ENCODE measurements at places on chromosomes 2 and 18. TPM values are rescaled to one million over a fixed set of nuclear protein-coding genes. Genes with fewer than 3 reads are reported as not detected.
A peak's percentile ranks its signal among the peaks of the same experiment; 100 is the strongest.

DNA sequence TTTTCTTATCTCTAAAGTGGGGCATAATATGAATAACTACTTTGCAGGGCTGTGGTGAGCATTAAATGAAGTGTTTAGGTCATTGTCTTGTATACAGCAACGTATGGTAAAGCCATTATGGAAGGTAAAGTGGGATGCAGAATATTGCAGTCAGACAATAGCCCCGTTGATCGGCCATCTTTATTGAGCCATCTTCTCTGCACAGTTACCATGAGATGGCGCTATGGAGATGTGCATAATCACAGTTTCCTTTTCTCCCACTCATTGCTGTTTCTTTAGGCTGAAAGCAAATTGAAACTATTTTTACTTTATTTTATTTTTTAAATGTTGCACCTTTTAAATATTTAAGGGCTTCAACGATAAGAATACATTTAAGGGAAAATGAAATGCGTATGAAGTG is 108.9 kb downstream of the THSD7B start:
- no peak for DNase-seq

DNA sequence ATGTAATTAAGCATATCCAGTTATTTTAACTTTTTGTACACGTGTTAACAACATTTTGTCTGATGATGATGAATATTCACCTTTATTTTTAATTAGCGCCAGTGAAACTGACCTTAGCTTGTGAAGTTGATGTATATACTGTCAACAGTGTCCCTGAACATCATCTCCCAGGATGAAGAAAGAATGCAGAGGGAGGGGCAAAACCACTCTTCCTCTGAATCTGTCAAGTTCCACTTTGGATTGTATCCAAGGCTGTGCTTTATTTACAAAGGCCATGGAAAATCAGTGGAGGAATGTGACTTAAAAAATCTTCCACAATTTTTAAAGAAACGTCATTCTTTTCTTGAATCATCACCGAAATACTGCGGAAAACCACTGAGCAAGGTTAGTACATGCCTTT is 4.5 kb upstream of the RMDN2 start:
- no peak for DNase-seq

GRCh38 chr2:74025971-74026612 is 41.4 kb downstream of the TET3 start:
- DNase-seq = peak; percentile 72

LOXHD1 gene
- total RNA-seq = 0.19 TPM

DNA sequence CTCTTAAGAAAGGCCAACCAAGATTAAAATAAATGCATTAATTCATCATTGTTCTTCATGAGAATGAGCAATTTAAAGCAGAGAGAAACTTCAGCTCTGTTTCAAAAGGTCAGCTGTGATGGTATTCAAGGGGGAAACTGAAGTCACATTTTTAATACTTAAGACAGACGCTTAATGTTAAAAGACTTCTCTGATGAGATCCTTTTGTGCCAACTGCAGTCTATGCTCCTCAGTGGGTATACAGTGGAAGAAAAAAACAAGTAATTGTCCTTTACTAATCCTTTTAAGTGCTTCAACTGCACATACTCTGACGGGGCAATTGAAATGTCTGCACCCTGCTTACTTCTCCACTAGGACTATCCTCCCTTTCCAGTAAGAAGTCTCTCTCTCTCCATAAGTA is 309.7 kb downstream of the GULP1 start:
- DNase-seq = no peak

DNA sequence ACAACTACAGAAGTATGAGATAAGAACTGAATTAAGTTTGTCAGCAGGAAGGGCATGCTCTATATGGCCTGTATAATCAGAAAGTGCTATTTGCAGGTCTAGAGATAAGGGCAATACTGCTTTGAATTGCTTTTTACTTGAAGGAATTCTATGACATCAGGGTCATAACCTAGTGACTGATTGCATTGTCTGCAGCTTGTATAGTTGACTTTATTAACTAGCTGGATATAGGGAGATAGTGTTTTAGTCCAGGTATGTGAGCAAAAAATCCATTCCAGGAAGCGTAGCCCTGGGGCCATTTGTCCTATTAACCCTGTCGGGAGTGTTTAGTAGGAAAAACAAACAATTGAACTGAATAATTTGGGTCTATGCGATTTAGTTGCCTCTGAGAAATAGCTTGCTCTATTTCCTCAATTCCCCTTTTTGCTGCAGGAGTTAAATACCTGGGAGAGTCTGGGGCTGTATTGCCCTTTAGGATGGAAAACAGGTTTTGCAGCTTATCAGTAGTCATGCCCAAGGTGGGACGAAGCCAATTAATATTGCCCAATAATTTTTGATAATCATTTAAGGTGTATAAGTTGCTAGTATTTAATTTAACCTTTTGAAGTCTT is 30.0 kb downstream of the HTR2B start:
- no peak for DNase-seq

DAPL1 gene
- total RNA-seq = not detected

HOXD12 gene
- not detected for total RNA-seq

DNA sequence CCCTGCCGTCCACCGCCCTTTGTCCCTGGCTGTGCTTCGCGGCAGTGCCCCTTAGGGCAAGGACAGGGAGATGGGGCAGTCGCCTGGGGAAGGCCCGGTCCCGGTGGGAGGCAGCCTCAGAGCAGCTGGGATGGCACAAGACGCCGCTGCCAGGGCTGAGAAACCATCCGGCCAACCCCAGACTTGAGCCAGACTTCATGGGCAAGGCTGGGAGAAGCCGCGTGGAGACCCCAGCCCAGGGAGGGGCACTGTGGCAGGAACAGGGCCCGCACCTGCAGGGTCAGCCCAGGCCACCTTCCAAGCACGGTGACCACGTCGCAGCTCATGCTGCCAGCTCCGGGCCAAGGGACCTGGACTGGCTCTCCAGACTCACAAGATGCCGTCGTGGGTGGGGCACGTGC is 84.0 kb downstream of the NFATC1 start:
- DNase-seq = no peak

DNA sequence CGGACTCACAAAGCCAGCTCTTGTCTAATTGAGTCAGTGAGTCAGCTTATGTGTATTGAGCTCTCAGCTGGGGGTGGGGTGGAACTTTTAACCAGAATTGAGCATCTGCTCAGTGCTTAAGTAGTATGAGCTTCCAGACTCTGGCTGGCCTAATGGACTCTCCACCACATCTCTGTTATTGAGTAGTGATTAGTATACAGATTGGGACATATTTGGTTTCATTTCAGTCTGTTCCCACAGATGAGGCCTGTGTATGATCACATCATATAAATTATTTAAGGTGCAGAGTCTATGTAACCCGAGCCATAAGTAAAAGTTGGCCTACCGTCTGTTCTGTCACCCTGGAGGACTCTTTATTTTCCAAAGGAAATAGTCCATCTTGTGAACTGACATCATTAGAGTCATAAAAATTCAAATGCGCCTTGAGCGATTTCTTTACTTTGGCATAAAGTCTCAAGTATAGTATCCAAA is 152.1 kb downstream of the THSD7B start:
- DNase-seq = no peak

IL36RN gene
- total RNA-seq = not detected

NDUFS1 gene
- total RNA-seq = 90.2 TPM

SLC19A3 gene
- 29.0 TPM for total RNA-seq

DNA sequence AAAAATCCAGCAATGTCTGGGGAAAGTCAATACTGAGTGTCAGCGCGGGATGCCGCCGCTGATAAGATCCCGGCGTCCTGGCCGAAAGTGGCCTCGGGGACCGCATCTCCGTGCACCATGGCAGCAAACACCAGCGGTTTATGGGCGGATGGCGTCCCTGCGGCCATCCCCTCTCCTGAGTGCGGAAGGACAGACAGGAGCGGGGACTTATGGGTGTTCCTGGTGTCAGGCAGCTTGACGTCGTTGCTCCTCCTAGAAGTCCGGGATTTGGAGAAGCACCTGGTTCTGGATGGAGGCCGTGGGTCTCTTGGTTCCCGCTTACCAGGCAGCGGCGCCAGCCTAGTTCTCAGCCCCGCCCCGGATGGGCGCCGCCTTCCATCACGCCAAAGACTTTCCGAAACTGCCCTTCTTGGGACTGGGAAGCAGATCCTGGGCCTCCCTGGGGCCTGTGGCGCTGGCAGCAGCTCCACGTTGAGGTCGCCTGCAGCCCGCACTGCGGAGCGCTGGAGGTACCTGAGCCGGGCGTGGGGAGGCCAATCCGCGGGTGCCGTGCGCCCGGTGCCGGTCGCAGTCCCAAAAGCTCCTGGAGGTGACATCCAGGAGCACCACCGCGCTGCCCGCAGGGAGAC is 119.1 kb downstream of the CCDC74A start:
- no peak for DNase-seq

DNA sequence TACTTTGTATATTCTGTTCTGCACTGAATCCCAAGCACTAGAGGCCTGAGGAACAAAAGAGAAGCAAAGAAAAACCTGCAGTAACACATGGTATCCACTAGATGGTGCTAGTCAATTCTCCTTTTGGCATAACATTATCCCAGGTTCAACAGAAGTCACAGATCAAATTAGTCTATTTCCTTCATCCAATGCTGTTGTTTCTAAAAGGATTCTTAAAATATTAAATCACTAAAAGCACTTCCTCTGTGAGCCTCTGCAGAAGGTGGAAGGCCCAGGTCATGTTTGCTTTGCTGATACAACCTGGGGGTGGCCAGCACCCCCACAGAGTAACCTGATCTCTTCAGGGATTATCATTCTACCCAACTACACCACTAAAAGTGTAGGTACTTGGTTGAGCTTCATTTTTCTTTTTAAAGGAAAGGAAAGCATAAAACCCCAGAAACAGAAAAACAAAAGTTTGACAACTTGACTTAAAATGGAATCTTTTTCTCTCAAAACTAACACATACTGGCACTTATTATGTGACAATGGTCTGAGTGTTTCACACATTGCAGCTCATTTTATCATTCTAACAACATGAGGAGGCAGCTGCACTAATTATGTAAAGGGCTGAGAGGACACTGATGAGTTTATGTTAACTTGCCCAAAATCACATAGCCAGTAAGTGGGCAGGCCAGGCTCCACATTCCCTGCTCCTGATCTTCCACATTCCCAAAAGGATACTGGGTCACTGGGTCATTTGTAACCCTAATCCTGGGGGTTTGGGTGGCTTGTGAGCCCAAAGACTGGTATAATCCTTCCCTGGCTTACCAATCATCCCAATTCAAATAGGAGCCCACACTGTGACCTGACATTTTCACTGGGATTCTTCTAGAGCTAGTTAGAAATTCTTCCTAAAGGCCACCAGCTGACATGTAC is 66.8 kb upstream of the DNER start:
- no peak for DNase-seq

GRCh38 chr2:178976351-178976750 is 73.6 kb downstream of the CCDC141 start:
- DNase-seq = no peak

GRCh38 chr2:172489681-172490080 is 62.3 kb downstream of the ITGA6 start:
- no peak for DNase-seq

DNA sequence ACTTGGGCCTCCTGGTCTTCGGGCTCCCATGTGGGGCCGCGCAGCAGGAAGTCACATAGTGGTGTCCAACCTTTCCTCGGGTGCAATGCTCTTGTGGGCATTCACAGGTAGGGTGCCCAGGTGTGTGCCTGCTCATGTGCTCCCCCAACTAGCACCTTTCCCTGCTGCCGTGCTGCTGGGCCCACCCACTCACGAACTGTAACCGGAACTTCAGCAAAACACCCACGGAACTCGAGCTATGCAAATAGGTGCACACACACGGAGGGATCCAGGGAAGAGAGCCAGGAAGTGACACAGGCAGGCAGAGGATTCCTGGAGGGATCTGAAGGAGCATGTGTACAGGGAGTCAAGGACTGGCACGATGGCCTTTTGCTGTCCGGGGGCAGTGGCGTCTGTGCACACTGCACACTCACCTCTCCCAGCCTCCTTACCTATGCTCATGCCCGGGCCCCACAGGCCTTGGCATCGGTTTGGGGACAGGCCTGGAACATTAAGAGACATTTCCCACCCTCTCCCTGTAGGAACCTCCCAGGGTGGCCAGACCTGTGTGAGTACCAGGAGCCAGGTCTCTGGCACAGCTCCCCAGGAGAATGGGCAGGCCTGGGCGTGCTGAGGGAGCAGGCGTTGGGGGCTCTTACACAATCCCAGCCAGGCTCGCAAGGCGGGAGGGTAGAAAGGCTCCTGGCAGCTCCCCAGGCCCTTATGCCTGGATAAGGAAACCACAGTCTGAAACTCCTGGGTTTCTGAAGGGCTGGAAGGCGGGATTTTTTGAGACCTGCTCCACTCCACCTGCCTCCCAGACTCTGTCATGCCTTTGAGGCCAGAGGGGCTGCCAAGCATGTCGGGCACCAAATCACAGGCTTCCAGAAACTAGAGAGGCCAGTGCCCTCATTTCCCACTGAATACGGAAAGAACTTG is 6.6 kb upstream of the PTMA start:
- DNase-seq = no peak

DNA sequence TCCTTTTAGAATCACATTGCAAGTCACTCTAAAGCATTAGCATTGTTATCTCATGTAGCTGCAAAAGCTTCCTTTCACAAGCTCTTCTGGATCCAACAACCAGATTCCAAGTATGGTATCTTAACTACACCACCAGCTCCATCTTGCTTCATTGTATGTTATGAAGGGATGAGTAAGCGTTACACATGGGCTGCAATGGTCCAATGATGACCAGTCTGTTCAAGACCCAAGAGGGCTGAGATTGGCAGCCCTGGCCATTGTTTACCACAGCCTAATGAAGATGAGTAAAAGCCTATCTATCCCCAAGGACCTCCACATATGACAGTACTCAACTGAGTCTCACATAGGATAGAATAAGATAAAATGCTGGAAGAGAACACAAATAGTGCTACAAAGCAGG is 6.3 kb downstream of the CFLAR start:
- DNase-seq = no peak

PLCL1 gene
- total RNA-seq = 2.8 TPM

DNA sequence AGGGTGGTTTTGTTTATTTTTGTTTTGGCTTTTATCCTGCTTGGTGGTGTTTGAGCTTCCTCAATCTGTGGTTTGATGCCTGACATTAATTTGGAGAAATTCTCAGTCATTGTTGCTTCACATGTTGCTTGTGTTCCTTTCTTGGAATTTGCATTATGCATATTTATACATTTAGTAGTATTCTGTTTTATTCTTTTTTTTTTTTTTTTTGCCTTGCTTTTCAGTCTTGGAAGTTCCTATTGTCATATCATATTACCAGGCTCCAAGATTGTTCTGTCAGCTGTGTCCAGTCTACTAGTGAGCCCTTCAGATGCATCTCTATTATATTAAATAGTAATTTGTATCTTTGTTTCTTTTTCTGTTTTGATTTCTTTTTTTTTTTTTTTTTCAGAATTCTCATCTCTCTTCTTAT is 77.0 kb downstream of the EPC2 start:
- no peak for DNase-seq

SLC9A2 gene
- 20.7 TPM for total RNA-seq

DNA sequence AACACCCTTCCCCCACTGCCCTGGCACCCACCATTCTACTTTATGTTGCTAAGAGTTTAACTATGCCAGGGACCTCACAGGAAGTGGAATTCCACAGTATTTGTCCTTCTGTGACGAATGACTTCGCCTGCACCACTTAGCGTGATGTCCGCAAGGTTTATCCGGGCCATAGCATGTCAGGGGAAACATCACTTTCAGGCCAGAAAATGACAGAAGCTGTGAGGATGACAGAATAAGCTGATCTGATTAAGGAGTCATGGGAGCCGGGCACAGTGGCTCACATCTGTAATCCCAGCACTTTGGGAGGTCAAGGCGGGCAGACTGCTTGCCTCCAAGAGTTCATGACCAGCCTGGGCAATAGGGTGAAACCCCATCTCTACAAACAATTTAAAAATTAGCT is 248.8 kb downstream of the EIPR1 start:
- no peak for DNase-seq
